ENCODE measurements at places on chromosomes 1 and 21.
A peak's percentile ranks its signal among the peaks of the same experiment; 100 is the strongest.

GRCh38 chr1:31036749-31037500 lies 28.6 kb downstream of the PUM1 start:
- no peak for DNase-seq

GRCh38 chr21:15333951-15334350 lies 269.2 kb upstream of the NRIP1 start:
- no peak for DNase-seq

- no peak for DNase-seq
Observed at GRCh38 chr1:228150461-228151179, 890 bp downstream of the GJC2 start.

GRCh38 chr1:102595106-102595505 lies 513.2 kb downstream of the COL11A1 start:
- no peak for DNase-seq

- no peak for DNase-seq
Observed at GRCh38 chr1:178086766-178087165, 7.1 kb upstream of the RASAL2 start.

DNA sequence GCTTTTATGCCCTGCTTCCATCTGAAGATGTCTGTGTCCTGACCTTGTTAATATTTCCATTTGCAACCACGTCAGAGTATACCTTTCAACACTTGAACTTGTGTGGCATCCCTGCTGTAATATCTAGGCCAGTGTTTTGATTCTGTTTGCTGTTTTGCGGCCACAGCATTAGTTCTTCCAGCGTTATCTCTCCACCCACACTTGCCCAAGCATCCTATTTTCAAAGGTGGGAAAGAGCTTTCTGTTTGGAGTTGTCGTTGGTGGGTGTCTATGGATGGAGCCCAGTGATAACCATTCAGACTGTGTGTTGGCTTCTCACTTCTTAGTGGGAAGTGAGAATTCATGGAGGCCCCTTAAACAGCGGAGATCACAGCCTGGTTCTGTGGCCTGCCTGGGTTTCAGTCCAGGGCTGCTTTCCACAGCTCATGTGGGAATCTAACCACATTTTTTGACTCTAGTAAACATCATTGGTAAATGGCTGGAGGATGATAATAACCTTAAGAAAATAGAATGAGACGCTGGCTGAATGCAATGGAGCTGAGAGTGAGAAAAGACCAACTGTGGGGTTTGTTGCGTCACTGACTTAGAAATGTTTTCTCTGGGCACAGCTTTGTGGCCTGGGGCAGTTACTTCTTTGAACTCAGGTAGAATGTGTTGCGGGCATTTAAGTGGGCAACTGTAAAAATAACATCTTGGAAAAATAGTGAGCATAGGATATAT lies 7.6 kb downstream of the TENT5C start:
- no peak for DNase-seq

GRCh38 chr1:94039871-94040569 lies 80.9 kb downstream of the ABCA4 start:
- DNase-seq, result no peak

DNA sequence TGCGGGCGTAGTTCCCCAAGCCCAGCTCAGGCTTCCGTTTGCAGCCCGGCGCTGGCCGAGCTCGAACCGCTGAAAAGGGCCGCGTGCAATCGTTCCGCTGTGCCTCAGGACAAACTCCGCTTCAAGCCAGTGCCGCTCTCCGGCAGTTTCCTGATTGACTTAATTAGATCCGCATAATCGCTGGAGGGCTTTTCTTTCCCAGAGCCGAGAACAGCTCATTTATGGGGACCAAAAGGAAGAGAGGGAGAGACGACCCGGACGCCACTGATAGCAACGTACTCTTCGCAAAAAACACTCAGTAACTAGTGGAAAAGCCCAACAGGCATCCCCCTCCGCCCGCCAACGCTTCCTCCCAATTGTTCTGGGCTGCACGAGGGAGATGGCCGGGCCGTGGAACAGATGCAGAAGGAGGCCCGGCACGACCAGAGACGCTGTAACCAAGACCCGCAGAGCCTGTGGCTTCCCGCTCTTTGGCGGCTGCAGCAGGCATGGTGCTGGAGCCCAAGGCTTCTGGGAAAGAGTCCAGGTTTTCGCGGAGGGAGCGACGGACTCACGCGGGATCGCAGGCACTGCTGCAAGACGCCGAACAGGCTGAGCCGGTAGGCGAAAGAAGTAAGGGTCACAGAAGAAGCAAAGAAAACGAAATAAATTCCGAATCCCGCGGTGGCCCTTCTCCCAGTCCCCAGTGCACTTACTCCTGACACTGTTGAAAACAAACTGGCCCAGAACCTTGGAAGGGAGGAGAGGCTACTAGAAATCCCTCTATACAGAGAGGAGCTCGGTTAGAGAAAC lies 3.6 kb upstream of the FOXD2 start:
- no peak for DNase-seq

DNA sequence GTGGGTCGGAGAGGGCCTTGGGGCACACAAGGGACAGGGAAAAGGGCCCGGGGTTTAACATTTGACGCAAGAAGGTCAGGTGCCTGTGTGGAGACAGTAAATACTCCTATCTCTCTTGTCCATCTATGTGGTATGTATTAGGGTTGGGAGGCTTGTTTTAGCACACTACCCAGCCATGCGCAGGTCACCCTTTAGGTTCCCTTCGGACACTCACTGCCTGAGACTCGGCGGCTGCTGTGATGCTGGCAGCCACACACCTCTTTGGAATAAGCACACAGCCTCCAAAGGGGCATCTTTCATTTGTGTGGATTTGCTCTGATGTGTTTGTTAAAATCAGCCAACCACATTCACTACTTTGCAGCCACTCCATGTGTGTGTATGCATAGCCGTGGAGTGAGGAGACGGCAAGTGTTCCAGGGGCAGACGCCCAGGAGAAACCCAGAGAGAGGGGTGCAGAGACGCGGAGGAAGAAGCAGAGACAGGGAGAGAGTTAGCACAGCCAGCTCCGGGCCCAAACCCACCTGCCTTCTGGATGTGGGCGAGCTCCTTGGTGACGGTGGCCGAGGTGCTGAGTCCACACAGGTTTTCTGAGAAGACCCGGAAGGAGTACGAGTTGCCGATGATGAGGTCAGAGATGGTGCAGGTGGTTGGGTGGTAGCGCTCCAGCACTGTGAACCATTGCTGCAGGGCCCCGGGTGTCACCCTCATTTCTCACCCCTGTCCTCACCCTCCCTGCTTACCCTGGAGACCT lies 5.7 kb downstream of the MYBPH start:
- DNase-seq, result no peak

DNA sequence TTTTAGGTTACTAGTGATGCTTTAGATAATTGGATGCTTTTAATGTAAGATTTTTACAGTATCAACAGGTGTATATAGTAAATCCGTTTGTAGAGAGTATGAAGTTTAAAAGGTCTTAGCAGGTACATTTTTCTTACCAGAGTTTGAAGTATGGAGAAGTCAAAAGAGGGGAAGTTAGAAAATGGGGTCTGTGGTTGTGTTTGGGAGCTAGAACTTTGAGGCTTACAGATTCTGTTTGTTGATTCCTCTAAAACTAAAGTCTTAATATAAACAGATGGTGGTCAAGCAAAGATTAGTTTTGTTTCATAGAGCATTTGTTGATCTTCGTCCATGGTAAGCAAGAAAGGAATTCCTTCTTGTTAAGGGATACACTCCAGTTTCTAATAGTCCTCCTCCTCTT lies 35.8 kb downstream of the CDC42 start:
- DNase-seq, result no peak

DNA sequence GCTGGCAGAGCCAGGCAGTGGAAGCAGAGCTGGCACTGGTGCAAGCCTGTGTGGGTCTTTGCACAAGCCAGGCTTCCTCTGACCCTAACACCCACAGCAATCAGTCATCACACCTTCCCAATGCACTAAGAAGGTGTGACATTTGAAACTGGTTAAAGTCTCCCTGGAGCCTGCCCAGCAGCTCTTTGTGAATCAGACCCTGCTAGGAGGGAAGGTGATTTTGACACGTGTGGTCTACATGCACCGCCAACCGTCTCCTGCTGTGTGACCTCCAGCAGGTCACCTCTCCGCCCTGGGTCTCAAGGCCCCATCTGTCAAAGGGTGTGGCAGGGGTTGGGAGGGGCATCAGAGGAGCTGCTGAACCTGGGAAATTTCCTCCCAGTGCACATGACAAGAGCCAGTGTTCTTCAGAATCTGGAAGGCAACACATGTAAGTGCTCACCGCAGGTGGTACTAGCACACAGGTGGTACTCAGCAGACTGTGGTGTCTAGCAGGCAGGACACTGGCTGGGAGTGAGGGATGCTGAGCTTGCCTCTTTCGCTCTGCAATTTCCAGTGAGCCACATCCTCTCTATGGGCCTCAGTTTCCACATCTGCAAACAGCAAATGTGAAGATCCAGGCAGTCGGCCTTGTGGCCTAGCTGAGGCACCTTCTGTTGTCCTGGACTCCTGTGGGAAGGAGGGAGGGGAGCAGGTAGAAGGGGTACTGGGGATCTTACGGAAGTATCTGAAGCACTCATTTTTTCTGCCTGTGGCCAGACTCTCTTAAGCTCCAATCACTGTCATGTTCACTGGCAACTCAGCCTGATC lies 123.2 kb downstream of the DMRTB1 start:
- DNase-seq, result no peak

- DNase-seq, result no peak
Observed at GRCh38 chr1:67916140-67916886, 83.0 kb upstream of the GNG12 start.

- DNase-seq, result no peak
Observed at GRCh38 chr1:63730211-63730610, 43.6 kb upstream of the ROR1 start.

- no peak for DNase-seq
Observed at GRCh38 chr1:77245830-77246229, 26.6 kb upstream of the PIGK start.

GRCh38 chr1:156379420-156380165 lies 10.6 kb downstream of the RHBG start:
- no peak for DNase-seq

- no peak for DNase-seq
Observed at GRCh38 chr1:4269952-4270570, 370.0 kb upstream of the C1orf174 start.

- DNase-seq, result peak; percentile 47
Observed at GRCh38 chr1:89757532-89757931, 63.3 kb upstream of the LRRC8D start.
